T-helper 2 cell treated with Interferon-gamma antibody and Interleukin-4, amounts not matched to agents 100 ng/mL and 5 ng/mL, for 36 hours (primary cell): ENCODE measurements at places on chromosomes 5 and 9. TPM values are rescaled to one million over a fixed set of nuclear protein-coding genes. Genes with fewer than 3 reads are reported as not detected.

Gene PCDHGB4
- total RNA-seq, result 0.18 and 0.23 TPM in 2 replicates

Gene EGFLAM
- total RNA-seq, result not detected in 2 replicates

Gene PRRX2
- total RNA-seq, result 0.64 and 0.73 TPM in 2 replicates

Gene ETF1
- total RNA-seq, result 98.4 and 102 TPM in 2 replicates

Gene CTXN3
- not detected in 2 replicates for total RNA-seq

Gene CDC20B
- 0.14 and 0.32 TPM in 2 replicates for total RNA-seq

Gene OBP2B
- not detected in 2 replicates for total RNA-seq

Gene F2R
- 4.3 TPM in 2 replicates for total RNA-seq

Gene TEX48
- total RNA-seq, result 0.30 TPM in 1 of 2 replicates, not detected in the other

Gene RASEF
- total RNA-seq, result not detected in 2 replicates
